GDM1 (cell line): ENCODE measurements at places on chromosomes 12 and 14.

GRCh38 chr12:65896743-65897142, 72.5 kb downstream of the HMGA2 start:
- no peak for DNase-seq

DNA sequence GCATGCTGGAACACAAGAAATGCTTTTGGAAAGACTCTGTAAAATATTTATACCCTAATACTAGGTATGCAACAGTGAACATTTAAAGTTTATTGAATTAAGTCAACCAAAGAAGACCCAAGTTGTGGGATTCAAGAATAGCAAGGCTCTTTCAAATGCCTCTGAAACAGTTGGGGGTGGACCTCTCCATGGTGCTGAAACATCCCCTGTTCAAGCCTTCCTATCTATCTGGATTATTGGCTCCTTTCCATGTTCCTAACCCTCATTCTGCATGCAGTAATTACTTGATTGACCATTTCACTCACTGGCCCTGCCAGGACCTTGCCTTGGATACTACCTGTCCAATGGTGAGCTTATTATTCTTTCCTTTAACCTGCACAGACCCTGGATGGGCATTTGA, 349.7 kb downstream of the NRXN3 start:
- peak; percentile 11 for DNase-seq

GRCh38 chr12:109943811-109944210, 43.7 kb downstream of the TCHP start:
- no peak for DNase-seq

GRCh38 chr12:3017281-3017680, 58.1 kb downstream of the TEAD4 start:
- DNase-seq, result no peak

DNA sequence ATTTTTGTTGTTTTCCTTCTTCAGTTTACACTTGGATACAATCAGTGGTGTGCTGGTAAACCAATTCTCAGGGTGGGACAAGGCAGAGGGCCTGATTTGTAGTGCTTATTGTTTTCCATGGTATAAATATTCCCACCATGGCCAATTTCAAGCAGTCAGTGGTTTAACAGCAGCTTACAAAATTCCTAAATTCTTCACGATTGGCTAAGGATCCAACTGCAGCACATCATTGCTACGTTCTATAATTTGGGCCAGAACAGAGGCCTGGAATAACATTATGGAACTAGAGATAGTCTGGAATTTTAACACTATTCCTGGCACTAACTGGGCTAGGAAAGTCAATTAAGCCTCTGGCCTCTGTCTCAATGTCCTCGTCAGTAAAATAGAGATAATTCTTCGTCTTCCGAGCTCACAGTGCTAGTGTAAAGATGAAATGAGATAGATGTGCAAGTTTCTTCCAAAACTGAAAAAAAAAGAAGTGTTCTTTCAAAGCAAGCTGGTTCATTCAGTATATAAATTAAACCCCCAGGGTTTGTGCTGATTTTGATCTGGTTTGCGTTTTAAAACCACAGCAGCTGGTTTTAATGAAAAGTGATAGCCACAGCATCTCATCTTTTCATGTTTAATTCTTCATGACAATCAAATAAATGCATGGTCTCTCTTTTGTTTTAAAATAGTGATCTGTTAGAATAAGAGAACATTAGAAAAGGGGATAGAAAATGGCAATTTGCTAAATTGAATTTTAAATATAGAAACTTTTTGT, 104.1 kb downstream of the EPS8 start:
- no peak for DNase-seq

GRCh38 chr12:119720349-119720748, 52.4 kb downstream of the PRKAB1 start:
- no peak for DNase-seq

- no peak for DNase-seq
Observed at GRCh38 chr14:29759521-29760340, 167.9 kb downstream of the PRKD1 start.

DNA sequence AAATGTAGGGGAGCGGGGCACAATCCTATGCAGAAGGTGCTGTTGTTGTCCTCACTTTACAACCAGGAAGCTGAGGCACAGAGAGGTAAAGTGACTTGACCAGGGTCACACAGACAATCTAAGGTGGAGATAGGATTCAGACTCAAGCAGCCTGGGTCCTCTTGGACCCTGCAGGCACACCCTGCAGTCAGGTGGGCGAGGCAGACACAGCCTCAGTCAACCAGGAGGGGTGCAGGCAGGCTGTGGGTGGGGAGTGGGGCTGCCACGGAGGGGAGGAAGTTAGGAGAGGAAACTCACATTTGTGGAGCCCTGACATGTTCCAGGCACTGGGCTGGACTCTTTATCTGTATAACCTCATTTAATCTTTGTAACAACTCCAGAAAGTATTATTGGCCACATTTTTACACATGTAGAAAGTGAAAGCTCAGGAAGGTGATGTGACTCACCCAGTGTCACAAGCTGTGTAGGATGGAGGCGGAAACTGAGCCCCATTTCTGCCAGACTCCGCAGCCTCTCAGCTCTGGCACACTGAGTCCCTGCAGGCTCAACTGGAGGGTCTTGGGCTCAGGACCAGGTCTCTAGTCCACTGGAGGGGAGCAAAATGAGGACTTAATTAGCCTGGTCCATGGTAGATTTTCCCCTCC, 24.9 kb upstream of the CHGA start:
- DNase-seq, result no peak

GRCh38 chr14:95363468-95363954, 43.8 kb upstream of the CLMN start:
- no peak for DNase-seq

- DNase-seq, result no peak
Observed at GRCh38 chr12:98401427-98401826, 114.0 kb upstream of the TMPO start.

GRCh38 chr12:20438299-20438779, 70.0 kb downstream of the PDE3A start:
- no peak for DNase-seq

DNA sequence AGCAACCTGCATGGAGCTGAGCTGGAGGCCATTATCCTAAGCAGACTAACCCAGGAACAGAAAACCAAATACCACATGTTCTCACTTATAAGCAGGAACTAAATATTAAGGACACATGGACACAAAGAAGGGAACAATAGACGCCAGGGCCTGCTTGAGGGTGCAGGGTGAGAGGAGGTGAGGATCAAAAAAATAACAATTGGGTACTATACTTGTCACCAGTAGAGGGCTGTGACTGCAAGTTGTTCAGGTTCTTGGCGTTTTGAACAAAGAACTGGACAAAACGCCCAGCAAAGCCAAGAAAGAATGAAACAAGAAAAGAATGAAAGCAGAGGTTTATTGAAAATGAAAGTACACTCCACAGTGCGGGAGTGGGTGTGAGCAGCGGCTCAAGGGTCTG, 208.5 kb upstream of the NEDD1 start:
- no peak for DNase-seq

- DNase-seq, result no peak
Observed at GRCh38 chr12:29256598-29256997, 107.5 kb downstream of the FAR2 start.

DNA sequence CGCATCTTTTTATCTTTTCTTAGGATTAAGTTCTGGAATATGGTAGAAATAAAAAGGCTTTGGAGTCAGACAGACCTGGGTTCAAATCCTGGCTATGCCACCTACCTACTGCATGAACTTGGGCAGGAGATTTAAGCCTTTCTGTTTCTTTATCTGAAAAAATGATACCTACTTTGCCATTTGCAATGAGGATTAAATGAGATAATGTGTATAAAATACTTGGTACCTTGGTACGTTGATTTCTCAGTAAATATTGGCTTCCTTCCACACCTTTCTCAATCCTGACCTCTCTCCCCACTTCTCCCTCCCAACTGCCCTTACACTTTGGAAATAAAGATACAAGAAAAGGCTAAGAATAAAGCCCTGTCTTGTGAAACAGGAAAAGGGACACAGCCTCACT, 172.6 kb downstream of the PAX9 start:
- no peak for DNase-seq

GRCh38 chr14:61051051-61051450, 70.0 kb downstream of the SLC38A6 start:
- no peak for DNase-seq

- no peak for DNase-seq
Observed at GRCh38 chr12:93442411-93443340, 929 bp upstream of the UBE2N start.

DNA sequence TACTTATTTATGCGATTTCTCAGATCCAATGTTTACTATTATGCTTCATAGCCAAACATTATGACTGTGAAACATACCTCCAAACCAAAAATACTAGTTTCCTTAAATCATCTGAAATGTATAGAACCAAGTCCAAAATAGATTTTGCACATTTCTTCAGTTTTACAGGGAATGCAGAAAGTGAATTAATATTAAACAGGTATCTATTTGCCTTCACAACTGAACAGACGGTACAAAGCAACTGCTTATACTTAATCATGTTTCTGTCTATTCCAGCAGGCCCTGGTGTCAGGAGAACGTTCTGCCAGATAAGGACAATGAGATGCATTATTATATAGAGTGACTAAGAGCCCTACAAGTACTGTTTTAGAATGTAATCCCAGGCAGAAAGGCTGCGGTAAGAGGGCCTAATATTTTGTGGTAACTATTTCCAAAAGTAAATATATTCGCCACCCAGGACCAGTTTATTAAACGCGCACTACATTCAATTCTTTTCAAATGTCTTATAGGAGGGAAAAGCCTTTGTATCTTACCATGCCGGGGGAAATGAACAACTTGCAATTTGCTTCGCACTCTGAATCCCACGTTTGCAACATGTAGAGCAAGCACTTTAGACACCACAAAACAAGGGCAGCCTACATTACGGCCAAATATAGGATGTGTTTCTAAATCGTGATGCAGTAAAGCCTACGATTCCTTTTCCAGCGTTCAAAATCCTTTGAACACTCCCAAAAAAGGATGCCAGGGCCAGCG, 1.5 kb downstream of the CORO1C start:
- DNase-seq, result no peak

DNA sequence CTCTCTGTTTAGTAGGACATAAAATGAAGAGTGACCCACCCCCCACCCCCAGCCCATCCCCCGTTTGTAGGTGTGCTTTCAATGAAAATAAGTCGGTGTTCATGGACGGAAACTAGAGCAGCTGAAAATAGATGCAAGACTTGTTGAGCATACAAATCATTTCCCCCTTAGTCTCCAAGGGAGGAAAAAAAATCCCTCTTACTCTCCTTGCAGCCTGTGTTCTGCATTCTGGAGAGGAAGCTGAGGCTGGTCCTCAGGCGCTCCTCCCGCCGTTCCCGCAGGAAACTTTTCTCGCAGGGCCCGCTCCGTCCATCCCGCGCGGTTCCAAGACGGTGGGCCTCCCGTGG, 259.0 kb upstream of the E2F7 start:
- DNase-seq, result no peak

DNA sequence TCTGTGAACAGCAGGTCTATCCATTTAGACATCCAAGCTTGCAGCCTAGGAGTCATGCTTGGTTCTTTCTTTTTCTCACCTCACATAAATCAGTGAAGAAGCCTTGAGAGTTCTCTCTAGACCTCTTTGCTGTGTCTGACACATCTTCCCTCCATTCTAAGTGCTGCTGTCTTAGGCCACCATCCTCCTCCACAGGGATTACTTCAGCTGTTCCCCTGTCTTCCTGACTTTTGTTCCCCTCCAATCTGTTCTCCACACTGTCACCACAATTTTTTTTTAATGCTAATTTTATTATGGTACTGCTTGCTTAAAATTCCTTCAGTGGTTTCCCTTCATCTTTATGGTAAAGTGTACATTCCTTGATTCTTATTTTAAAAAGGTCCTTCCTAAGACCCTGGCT, 71.8 kb downstream of the DERA start:
- no peak for DNase-seq

DNA sequence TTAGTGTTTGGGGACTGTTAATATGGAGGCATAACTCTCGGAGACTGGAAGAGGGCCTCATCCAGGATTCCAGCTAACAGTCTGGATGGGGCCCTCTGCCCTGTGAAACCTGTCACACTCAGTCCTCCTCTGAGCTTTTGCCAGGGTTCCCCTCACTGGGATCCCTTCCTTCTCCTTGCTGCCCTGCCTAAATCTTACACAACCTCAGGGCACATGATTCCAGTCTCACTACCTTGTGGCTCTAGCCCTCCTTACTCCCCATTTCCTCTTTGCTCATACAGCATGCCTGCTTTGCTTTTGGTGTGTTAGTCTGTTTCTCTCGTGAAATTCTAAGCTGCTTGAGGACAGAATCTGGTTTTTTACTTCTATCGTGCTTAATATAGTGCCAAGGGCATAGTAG, 942 bp upstream of the GSG1 start:
- no peak for DNase-seq

DNA sequence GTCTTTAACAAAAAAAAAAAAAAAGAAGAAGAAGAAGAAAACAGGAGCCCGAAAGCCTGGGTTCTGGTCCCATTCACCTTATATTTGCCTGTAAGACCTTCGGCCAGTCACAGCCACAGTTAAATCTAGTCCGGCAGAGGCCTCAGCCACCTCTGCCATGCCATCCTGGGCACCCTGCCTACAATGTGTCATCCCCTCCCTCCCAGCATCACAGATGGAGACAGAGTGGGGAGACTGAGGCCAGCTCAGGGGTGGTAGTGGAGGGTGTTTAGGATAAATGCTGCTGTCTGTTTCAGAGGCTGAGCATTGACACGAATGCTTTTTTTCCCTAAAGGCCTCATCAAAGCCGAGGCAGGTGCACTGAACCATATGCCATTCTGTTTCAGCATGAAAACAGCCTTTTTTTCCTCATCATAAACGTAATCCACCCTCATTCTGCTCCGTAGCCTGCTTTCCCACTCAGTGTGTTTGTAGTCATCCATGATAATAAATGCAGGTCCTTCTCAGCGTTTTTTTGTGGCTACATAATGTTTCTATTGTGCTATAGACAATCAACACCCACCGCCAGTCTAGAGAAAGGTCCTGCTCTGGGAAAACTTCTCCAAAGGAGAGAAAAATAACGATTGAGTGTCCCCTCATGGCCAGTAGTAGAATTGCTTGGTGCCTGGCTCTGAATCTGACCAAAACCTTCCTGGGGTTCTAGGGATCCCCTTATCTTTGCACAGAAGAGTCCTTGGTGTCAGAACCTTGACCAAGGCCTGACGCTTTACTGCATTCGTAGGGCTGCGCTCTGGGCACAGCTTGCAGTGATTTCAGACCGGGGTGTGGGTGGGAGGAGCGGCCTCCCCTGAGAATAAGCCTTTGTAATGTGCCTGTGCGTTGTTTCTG, 41.1 kb upstream of the TSPAN9 start:
- DNase-seq, result no peak

DNA sequence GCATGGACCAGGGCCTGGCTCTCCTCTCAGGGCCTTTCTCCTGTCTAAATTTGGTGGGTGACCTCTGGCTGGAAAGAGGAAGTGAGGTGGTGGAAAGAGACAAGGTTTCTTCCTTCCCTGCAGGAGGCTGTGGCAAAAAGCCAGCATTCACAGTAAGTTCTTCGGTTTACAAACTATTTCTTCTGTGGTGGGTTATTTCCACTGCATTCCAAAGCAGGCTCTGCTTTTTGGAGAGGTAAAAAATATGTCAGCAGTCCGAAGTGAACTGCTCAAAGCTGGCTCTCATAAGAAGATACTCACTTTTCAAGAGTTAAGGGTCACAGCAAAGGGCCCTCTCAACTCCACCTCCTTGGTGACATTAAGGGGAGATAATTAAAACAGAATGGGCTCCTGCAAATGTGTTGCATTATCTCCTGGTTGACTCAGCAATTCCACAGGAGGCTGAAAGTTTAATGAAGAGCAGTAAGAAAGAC, 48.9 kb upstream of the POC1B start:
- peak; percentile 40 for DNase-seq
